ENCODE measurements at places on chromosomes 6 and 20.

- no peak for DNase-seq
Measured at GRCh38 chr6:70479236-70479635, 65.9 kb downstream of the FAM135A start.

GRCh38 chr6:132131758-132132157, 180.6 kb upstream of the CCN2 start:
- no peak for DNase-seq

DNA sequence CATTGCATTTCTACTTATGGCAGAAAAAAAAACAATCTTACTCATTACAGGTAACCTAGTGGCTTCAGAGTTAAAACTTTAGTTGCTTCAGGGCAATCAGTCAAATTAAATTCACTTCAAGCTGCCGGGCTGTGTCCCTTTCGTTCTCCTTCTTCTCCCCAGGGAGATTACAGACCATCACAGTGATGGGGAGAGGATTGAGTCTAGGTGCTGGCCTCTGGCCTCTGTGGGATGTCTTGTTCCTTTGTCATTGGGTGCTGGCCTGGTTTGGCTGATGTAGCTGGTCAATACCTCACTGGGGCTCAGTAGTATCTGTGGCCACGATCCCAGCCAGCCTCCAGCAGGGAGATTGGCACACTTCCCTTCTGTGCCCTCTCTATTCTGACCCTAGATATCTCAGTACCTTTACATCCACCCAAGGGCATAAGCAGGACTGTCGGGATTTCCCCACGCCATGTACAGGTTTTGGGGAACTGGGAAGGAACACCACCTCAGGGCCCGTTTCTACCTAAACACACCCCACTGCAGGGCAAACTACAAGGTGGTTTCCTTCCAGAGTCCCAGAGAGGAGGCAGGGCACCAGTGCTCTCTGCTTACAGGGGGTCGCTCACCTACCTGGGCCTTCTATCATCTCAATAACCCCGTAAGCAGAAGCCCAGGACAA, 15.4 kb downstream of the FYN start:
- DNase-seq = no peak

DNA sequence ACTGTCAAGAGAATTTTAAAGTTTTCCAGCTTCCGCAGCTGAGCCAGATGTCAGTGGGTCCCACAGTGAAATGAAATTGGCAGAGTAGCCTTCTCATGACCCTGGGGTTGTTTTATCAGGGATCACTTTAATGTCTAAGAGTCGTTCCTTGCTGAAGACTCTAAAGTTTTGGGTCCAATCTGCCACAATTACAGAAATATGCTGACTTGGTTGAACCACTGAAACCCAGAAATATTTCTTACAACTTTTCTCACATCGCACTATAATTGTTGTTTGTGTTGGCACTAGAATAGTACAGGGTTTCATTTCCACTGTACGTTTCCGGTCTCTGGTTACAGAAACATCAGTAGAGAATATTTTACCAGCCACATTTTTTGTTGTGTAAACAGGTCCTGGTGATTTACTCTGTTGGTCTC, 109.0 kb downstream of the HMGCLL1 start:
- no peak for DNase-seq

DNA sequence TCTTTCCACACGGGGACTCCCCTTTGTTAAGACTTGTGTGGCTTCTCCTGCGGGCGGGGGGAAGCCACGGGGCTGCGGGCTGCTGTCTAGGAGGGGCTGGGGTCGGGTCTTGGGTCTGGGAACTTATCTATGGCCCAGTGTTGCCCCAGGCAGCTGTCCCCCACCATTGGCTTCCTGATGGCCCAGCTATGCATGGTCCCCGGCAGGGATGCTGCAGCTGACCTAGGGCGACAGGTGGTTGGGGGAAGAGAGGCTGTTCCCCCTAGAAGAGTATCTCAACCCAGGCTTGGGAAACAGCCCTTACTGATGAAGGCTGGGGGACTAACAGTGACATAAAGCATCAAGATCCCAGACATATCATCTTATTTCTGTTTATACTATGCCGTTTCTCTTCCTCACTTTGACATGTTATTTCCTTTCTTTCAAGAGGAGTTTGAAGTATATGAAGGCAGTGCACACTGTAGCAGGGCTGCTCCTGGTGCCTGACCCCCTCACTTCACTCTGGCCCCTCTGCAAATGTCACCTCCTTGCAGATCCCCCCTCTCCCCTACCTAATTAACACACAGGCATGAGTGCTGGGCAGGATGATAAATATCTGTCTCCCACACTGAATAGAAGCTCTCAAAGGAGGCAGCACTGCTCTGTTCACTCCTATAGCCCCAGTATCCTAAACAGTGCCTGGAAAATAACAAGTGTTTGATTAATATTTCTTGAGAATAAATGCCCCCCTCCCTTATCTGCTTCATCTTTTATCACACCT, 87.0 kb downstream of the HIVEP2 start:
- no peak for DNase-seq

GRCh38 chr6:90865513-90865912, 278.6 kb upstream of the MAP3K7 start:
- no peak for DNase-seq

DNA sequence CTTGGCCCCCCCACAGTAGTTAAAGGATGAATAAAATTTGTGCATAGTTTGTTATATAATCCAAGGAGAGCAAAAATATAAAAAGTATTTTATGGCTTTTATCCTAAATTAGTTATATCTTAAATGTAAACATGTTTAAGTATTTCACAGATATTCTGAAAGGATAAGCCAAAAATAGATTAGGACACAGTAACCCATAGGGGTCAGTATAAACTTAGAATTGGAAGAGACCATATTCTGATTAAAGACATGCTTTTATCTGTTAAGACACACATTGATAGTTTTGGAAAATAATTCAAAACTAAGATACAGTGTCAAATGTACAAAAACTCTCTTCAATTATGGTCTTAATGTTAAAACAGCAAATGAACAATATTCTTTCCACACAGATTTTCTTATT, 4.5 kb upstream of the SERINC1 start:
- DNase-seq = peak; percentile 8

GRCh38 chr20:17403461-17403860, 127.7 kb downstream of the BFSP1 start:
- DNase-seq = no peak

- DNase-seq = no peak
Measured at GRCh38 chr6:136446579-136447187, 103.5 kb downstream of the MAP7 start.

DNA sequence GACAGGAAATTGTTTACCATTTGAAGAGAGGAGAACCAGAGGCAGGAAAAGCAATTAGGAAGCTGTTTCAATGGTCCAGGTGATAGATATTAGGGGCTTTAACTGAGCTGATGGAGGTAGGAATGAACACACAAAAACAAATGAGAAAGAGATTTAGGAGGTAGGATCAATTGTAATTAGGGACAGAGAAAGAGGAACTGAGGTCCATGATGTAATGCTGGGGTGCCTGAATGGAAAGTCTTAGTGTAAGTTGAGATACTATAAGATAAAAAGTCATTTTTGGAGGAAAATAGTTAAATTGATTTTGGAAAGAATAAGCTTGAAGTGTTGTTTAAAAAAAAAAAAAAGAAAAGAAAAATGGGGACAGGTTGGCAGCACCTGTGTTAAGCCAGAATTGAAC, 58.5 kb upstream of the B3GAT2 start:
- DNase-seq = no peak

- DNase-seq = no peak
Measured at GRCh38 chr6:54288474-54288873, 19.8 kb upstream of the TINAG start.

DNA sequence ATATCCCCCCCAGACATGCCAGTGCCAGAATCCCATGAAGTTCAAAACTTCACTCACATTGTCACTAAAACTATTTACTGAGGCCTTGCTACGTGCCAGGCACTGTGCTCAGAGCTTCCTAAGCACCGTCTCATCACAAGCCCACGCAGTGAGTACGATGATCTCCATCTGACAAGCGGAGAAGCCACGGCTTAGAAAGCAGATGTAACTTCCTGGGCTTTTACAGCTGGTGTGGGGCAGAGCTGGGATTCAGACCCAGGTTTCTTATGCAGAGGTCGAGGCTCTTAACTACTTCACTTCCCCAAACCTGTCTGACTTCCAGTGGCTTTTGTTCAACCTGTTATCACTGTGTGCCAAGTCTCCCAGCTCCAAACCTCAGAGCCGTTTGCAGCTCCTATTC, 8.3 kb downstream of the MDGA1 start:
- peak; percentile 26 for DNase-seq

DNA sequence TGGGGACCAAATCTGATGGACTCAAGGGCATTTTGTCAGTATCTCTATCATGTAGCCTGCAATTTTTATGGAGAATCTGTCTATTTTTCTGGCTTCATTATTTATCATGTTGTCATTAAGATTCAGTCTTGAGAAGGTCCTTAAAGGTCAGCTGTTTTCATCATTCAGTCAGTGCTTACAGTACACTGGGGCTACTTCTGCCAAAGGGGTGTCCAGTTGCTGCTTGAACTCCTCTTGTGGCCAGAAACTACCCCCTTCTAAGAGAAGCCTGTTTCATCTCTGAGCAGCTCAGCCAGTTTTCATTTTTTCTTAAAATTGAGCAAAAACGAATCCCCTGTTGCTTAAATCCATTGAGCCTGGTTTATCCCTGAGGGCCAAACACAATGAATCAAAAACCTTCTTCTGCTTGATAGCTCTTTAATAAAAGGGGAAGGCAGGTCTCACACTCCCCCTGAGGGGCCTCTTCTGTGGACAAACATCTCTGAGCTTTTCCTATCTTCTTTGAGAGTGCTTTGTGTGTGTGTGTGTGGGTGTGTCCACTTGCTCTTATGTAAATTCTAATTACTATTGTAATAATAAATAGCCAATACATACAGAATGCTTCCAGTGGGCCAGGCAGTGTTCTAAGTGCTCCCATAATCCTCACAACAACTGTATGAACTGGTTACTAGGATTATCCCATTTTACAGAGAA, 172.2 kb downstream of the PLCB1 start:
- no peak for DNase-seq

GRCh38 chr6:154933181-154933827, 61.8 kb upstream of the TIAM2 start:
- DNase-seq = no peak

- DNase-seq = no peak
Measured at GRCh38 chr6:13355999-13356785, 27.9 kb upstream of the TBC1D7 start.

DNA sequence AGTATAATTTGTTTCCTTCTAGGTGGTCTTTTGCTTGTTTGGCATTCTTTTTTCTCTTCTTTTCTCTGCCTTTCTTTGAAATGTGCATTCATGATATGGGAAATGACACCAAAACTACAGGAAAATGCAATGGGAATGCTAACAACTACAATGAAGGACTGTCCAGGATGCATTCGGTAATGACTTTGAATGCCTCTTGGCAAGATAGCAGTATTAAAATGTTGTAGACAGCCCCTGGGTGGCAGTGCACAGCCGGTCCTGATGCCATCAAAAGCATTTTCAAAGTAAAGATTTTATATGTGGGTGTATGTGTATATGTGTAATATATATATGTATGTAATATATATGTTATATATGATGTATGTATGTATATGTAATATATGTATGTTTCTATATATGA, 218.8 kb upstream of the MMS22L start:
- DNase-seq = no peak

- DNase-seq = no peak
Measured at GRCh38 chr6:1485678-1486077, 96.3 kb downstream of the FOXF2 start.

DNA sequence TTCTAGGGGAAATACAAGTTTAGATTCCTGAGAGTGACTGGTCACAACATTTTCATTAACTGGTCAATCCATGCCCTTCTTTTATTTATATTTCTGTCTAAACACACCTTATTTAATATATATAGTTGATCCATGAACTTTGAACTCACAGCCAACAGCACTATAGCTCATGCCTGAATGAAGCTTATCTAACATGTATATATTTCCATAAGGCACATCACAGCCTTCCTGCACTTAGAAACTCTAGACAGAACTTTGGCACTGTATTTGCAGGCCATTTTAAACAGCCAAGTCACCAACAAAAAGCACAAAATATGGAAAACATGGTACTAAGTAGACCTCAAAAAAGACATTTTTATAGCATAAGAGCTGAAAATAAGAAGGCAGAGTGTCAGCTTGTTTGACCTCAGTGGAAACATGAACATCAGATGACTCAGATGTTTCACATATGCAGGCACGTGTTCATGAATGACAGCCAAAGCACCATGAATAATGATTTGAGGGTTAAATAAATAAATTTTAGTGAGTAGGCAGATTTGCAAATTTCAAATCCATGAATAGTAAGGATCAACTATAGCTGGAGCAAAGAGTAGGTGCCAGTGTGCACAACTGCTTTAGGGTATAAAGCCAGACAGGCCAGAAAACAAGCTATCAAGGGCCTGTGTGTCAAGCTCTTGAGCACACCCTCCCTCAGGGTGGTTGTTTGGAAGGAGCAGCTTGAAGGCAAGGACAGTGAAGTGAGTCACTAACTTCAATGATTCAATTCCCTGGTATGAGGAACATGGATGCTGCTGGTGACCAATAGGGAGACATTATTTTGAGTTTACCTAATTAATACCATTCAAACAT, 88.9 kb upstream of the NT5E start:
- DNase-seq = no peak

DNA sequence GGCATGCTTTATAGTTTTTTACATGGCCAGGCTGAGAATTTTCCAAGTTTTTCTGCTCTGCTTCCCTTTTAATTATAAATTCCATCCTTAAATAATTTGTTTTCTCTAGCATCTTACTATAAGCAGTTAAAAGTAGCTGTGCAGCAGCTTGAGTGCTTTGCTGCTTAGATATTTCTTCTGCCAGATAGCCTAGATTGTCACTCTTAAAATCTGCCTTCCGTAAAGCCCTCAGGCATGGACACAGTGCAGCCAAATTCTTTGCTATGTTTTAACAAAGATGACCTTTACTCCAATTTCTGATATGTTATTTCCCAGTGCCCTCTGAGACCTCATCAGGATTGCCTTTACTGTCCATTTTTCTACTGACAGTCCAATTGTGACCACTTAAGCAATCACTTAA, 92.6 kb upstream of the SGK1 start:
- DNase-seq = no peak

GRCh38 chr6:55033016-55033546, 141.2 kb upstream of the HCRTR2 start:
- DNase-seq = no peak

GRCh38 chr6:92892626-92893170, 526.7 kb downstream of the EPHA7 start:
- no peak for DNase-seq

- no peak for DNase-seq
Measured at GRCh38 chr6:169619650-169620049, 82.2 kb downstream of the WDR27 start.

GRCh38 chr20:58359441-58359840, 29.6 kb upstream of the VAPB start:
- DNase-seq = no peak

GRCh38 chr20:44187054-44187771, at the start of gene JPH2:
Gene JPH2 (minus strand): TSS chr20:44187188. CDS start chr20:44186705, 483 bp downstream.
- no peak for DNase-seq

- DNase-seq = peak; percentile 12
Measured at GRCh38 chr6:106315765-106316374, 9.7 kb downstream of the ATG5 start.
